ENCODE measurements at places on chromosomes 5 and 9. TPM values are rescaled to one million over a fixed set of nuclear protein-coding genes. Genes with fewer than 3 reads are reported as not detected.

The CAMSAP1 gene
- total RNA-seq = 19.5 TPM

The ENG gene
- 4.2 TPM for total RNA-seq

The EPB41L4B gene
- 0.54 TPM for total RNA-seq

The OTP gene
- not detected for total RNA-seq

The IFNB1 gene
- total RNA-seq = not detected

The ZDHHC12 gene
- 13.9 TPM for total RNA-seq

The SLC34A1 gene
- not detected for total RNA-seq

The HTR4 gene
- total RNA-seq = not detected

The FSTL4 gene
- 0.18 TPM for total RNA-seq

The IER5L gene
- 12.5 TPM for total RNA-seq

The SHOC1 gene
- total RNA-seq = not detected

The ADAMTS6 gene
- 173 TPM for total RNA-seq

The PAEP gene
- total RNA-seq = not detected

The C9orf50 gene
- total RNA-seq = not detected

The TCOF1 gene
- 18.3 TPM for total RNA-seq

The PCDHA4 gene
- total RNA-seq = under 0.01 TPM

The SET gene
- 182 TPM for total RNA-seq
